ENCODE measurements at places on chromosomes 7 and 10.
A peak's percentile ranks its signal among the peaks of the same experiment; 100 is the strongest.

DNA sequence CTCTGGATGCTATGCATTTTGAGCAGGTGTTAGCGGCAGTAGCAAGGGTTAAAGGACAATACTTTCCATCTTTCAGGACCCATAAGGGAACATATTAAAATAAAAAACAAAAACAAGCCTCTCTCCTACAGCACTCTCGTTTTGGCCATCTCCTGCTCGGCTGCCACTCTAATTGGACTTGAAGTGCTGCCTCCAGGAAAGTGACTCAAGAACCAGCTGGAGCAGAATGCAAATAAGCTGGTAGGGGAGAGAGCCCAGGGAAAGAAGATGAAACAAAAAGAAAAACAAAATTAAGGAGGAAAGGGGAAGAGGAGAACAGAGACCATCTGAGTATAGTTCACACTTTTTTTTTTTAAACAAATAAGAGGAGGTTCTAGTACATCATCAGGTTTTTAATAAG is 65.6 kb downstream of the HBP1 start:
- no peak for DNase-seq

DNA sequence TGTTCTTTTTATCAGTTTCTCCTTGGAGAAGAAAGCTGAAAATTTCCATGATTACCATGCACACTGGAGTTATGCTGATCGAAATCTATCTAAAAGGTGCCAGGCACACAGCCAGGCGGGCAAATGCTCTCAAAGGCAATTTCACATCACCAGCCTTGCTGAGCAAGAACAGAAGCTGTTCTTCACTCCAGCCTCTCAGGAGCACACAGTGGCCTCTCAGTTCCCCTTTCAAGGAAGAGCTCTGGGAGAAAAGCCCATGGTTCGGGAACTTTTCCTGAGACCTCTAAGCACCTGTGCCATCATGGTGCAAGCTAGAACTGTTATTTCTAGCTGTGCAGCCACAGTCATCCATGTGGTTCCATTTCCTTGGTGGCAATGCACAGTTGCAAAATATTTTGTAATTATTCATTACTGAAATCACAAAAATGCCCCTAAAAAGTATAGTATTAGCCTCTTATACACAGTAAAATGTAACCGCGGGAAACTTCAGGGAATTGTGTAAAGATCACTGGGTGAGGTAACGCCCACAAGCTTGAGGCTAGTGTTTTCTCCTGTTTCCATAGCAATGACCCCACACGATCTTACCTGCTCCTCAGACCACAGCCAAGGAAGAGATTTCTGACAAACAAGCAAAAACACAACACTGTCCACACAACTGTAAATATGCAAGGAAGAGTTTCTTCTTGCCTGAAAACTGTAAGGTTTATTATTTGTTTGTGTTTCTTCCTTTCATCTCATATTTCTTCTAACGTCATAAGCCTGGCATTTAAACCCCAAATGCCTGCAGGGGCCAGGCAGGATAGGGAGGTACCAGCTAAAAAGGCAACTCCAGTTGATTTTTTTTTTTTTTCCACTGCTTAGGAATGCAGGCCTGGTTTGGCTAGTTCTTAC is 121.2 kb downstream of the FAM107B start:
- DNase-seq: peak; percentile 46

- DNase-seq: no peak
These were observed 126.7 kb downstream of the TNS3 start for GRCh38 chr7:47454974-47455871.

- no peak for DNase-seq
These were observed 99.6 kb downstream of the LHPP start for GRCh38 chr10:124561206-124561605.

DNA sequence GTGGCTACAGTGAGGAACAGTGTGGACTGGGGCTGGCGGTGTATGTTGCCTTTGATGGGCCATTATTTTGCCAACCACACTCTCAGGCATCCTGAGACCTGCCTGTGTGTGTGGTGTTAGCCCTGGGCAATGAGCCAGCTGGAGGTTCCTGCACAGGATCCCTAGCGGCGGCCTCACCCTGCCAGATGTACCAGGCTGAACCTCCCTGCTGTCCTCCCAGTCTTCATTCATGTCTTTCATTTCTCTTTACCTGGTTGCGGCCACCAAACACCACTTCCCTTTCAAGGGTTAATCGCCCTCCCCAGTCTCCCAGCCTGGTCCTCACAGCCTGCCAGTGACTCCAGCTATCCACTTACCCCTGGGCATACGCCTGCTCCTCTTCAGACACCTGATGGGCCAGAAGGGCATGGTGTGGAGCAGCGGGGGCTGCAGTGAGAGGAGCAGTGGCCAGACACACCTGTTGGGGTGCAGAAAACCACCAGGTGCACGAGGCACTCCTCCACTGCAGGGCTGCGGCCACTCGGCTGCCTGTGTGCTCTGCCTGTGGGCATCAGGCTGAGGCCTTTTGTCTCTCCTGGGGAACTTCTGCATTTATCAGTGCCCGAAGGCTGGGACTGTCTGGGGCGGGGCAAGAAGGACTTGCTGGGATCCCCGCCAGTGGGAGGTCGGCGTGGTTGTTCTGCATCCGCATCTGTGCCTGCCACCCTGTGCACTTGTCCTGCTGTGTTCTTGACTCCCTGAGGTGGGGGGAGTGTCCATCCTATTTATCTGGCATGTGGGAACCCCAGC is 111.6 kb downstream of the ARHGAP22 start:
- no peak for DNase-seq

DNA sequence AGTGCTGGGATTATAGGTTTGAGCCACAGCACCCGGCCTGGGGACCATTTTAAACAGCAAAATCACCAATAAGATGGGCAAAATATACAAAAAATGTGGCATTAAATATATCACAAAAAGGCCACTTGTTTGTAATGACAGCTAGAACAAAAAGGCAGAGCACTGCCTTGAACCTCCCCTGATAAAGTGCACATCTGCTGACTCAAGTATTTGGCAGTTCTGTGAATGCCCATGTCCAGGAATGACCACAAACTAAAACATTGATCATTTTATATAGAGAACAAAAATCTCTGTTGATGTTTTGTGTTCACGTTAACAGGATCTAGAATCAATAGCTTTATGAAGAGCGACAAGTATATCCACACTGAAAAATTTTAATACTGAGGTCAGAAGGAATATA is 21.5 kb downstream of the HERC4 start:
- DNase-seq: no peak

DNA sequence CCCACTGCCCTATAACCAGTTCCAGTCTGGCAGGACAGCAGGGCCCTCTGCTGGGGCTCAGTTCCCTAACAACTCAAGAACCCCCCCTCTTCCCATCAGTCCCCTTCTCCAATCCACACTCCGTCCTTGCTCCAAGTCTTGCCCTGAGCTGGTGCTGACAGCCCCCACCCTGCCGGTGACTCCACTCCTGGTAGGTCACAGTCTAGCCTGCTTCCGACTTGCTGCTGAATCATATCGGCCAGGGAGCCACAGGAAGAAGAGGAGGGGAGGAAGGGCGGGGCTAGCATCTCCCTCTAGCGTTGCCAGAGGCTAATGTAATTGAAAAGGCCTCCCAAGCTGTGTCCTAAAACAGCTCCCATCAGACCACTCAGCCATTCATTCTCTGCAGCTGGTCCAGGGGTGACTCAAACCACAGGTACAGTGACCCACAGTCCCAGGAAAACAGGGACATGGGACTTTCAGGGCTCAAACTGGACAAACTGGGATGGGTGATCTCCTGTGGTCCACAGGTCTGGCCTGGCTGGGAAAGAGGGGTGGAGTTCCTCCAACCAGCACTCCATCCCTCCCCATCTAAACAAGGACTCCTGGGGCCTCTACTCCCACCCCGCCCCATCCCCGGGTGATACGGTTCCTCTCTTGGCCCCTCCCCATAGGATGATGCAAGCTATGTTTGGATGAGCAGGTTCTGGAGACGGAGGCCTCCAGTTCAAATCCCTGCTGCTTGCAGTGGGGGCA is 158.8 kb downstream of the SH3PXD2A start:
- DNase-seq: peak; percentile 92

DNA sequence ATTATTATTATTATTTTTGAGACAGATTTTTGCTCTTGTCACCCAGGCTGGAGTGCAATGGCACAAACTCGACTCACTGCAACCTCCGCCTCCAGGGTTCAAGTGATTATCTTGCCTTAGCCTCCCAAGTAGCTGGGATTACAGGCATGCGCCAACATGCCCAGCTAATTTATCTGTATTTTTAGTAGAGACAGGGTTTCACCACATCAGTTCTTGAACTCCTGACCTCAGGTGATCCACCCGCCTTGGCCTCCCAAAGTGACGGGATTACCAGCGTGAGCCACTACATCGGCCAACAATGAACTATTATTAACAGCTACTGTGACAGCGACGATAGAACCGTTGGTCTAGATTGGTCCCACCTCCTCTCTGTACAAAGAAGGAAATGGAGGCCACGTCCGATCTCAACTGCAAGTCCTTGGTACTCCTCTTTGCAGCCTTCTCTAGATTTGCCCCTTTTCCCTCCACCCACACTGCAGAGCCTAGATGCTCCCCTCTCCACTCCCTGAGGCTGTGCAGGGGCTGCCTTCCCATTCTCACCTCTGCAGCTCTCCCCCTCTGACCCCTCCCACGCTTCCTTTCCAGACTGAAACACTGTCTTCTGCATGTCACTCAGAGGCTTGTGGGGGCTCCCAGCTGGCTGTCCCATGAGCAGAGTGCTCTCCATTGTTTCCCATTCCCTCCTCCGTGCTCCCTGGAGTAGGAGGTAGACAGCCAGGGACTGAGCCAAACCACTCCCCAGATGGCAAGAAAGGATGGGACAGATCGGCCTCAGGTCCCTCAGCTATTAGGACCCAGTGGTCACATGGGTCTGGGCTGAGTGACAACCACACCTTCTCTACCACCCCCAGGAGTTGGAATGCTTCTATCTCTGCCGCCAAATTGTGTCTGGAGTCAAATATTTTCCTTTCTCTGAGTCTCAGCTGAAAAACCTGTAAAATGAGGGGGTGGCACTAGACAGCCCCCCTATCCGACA is 2.3 kb downstream of the LOXL4 start:
- no peak for DNase-seq

DNA sequence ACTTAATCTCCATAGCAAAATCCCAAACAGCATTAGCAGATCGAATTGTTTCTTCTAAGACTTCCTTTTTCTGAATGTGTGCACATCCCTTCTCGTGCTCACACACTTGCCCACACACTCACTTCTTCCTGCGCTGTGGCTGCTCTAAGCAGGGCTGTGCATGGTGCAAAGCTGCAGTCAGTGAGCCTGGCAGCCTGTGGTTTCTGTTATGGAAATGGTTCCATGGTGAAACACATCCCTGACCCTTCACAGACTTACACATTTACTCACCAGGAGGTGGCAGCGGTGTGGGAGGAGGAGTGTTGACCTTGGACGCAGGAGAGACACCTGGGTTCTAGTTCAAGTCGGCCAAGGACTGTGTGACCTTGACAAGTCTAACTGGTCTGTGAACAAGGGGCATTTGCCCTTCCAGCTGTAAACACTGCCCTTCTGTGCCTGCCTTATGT is 24.9 kb downstream of the MTURN start:
- peak; percentile 30 for DNase-seq

DNA sequence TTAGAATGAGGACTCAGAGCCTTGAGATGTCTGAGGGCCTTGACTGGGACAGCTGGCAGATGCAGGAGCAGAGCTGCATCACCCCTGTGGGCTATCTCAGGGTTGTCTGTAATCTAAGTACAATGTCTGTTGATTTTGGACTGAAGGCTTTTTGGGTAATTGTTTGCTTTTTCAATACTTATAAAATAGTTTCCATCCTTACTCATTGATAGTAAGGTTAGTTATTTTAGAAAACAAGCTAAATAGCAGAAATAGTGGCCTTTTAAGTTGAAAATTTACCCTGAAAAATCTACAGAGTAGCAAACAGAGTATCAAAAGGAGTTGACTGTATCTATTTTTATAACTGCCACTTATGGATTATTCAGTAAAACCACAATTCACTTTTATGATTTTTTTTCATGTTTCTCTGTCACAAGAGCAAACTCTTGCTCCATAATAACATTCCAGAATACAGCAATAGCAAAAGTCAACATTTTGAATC is 179.7 kb downstream of the CFTR start:
- DNase-seq: no peak

DNA sequence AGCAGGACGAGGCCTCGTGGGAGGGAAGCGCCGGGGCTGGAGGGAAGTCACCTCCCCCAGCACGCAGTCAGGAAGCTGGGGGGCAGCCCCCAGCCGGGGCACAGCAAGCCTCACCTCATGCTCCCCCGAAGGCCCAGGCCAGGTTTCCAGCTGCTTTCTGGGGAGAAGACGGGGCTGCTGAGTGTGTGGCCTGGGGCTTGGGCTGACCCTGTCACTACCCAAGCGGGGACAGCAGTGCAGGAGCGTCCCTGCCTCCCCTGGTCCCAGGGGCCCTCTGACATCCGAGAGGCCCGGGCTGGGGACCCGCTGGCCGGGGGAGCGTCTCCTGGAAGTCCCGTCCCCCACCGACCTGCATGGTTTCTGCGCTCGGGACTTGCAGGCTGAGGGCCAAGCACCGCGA is 19.7 kb upstream of the NKX6-2 start:
- DNase-seq: no peak

GRCh38 chr7:127794136-127794535 is 142.1 kb downstream of the SND1 start:
- DNase-seq: no peak

DNA sequence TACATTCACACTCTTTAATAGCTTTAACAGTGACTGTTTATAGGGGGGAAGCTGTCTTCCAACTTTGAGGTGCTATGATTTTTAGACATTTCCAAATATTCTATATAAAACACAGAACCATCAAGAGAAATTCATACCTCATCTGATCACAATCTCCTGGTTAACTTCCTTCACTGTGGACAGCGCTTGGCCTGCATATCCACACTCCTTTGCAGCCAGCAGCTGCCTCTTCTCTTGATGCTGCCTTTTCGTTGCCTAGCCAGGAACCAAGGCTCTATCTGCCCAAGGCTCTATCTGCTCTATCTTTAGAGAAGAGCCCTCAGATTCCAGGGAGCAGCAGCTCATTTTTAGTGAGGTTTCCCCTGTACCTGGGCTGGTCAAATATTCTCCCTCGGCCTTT is 252.0 kb downstream of the PTEN start:
- no peak for DNase-seq

DNA sequence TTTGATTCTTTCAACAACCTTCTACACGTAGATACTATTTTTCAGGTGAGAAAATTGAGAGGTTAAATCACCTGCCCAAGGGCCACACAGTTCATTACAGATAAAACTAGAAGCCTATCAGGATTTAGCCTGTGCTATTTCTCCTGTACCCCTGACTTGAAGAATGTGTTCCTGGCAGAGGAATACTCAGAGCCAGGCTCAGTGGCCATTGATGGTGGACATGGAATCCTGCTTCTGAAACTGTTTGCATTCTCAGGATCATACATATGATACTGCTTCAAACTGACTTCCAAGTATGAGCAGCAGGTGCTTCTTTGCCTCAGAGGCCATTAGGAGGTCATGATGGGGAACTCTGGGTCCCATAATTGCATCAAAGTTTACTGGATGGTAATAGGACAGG is 348.6 kb downstream of the ADRA2A start:
- no peak for DNase-seq

GRCh38 chr7:136874393-136875032 is 6.1 kb downstream of the CHRM2 start:
- peak; percentile 59 for DNase-seq

- DNase-seq: no peak
These were observed 174.9 kb downstream of the SEC23IP start for GRCh38 chr10:120067427-120067826.

- DNase-seq: peak; percentile 1
These were observed 73.8 kb downstream of the IQUB start for GRCh38 chr7:123460616-123461015.

GRCh38 chr7:14717816-14718215 is 184.7 kb downstream of the DGKB start:
- peak; percentile 37 for DNase-seq

GRCh38 chr10:107341281-107341680 is 176.8 kb upstream of the SORCS1 start:
- DNase-seq: peak; percentile 21
